ENCODE measurements at places on chromosomes 7 and 10. TPM values are rescaled to one million over a fixed set of nuclear protein-coding genes. Genes with fewer than 3 reads are reported as not detected.

The OR13A1 gene
- 0.35 TPM for polyA plus RNA-seq

The LRRC18 gene
- not detected for polyA plus RNA-seq

The SYNPO2L gene
- polyA plus RNA-seq = 0.05 TPM

The H2BK1 gene
- polyA plus RNA-seq = not detected

The AGAP5 gene
- 5.6 TPM for polyA plus RNA-seq

The PANK1 gene
- 18.5 TPM for polyA plus RNA-seq

Measured in H1 (cell line).